GM12878 (cell line): ENCODE measurements at places on chromosomes 7 and 10. TPM values are rescaled to one million over a fixed set of nuclear protein-coding genes. Genes with fewer than 3 reads are reported as not detected.

DNA sequence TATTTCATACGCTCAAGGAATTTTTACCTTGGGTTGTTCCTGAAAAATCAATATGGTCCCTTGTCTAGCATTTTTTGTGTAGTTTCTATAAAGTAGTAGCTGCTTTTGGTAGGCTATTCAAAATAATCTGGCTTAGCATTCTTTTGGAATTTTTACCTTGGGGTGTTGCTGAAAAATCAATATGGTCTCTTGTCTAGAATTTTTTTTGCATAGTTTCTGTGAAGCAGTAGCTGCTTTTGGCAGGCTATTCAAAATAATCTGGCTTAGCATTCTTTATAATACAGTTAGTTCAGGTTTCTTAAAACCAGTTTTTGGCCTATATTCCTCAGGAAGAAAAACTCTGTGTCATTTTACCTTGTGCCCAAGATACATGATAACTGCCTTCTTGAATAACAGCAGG lies 301.9 kb downstream of the SUGCT start:
- DNase-seq: no peak

GRCh38 chr7:2717293-2718261 lies 29.6 kb downstream of the AMZ1 start:
- DNase-seq: no peak

DNA sequence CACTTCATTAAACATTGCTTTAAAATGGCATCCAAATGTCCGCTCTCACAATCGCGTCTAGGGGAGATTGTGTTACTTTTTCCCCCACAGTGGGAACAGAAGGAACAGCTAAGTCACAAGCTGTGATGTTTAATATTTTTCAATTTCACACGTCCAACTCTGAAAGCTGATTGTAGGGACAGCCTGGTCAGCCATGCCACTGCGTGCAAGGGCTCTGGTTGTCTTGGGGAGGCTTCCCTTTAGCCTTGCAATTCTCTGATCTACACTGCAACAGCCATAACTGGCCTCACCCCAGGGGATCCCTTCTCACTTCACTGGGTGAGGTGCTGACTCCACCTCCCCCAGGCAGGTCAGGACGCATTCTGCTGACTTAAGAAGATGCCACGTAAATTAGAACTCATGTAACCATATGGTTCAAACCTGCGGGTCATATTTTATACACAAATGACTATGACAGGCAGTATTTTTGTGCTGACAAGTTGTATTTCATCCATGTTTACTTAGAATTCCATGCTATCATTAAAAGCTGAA lies 425.2 kb upstream of the NFE2L3 start:
- DNase-seq: no peak

SEC31B gene
- 6.6 and 11.0 TPM in 2 replicates for polyA plus RNA-seq

GRCh38 chr7:31465285-31465684 lies 48.6 kb upstream of the ITPRID1 start:
- DNase-seq: no peak

GRCh38 chr7:143906895-143907294 lies 4.9 kb upstream of the TCAF1 start:
- no peak for DNase-seq

DNA sequence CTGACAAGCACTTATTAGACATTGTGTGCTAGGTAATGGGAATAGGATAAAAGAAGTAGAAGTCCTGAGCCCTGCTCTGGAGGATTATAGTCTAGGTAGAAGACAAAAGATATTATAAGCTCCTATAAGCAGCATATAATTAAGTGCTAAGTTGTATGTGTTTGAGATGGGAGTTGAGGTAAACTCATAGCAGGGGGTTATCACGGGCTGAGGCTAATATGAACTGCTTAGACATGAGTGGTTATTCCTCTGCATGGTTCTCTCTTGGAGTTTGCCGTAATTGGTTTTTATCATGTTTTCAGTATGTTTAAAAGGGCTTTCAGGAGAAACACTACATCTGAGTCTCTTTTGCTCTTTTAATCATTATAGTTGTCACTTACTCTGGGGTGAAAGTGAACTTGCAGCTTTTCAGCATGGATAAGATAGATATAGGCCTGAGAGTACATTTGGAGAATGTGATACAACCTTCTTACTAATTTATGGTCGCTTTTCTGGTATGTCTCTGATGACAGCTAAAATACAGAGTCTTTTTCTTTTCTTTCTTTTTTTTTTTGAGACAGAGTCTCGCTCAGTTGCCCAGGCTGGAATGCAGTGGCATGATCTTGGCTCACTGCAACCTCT lies 39.0 kb downstream of the SMNDC1 start:
- DNase-seq: no peak

DNA sequence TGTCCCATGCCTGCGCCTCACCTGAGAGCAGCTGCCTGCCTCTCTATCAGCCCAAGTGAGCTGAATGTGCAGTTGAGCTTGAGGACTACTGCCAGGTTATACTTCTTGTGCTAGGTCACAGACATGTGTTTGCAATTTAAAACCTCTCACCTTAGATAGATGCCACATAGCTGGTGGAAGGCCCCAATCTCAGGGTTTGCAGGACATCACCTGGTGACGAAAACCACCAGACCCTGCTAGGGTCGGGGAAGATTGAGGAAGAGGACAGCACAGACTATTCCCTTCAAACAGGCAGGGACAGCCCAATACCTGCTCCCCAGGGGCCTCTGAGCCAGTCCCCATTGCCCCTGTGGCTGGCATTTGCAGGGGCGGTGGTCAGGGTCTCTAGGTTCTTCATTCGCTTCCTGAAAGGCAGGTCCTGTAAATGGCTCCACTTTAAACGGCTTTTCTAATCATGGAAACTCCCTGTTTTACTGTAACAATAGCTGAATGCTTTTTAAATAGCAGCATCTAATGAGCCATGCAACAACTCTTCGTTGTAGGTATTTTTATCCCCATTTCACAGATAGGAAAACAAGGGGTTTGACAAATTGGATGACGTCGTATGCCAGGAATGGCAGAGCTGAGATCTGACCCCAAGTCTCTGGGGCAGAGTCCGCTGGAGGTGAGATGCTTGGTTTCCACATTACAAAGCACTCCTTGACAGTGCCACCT lies 80.1 kb downstream of the EMX2 start:
- no peak for DNase-seq

DNA sequence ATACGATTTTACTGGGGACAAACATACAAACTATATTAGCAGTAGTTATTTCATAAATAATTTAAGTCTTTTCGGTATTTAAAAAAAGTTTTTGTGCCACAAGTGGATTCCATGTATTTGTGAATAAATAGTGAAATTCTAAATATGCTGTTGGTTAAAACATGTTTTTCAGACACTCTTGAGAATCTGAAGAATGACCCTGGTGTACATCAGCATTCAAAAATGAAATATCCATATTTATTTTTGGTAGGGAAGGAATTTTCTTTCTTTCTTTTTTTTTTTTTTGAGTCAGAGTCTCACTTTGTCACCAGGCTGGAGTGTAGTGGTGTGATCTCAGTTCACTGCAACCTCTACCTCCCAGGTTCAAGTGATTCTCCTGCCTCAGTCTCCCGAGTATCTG lies 136.1 kb upstream of the CDK6 start:
- no peak for DNase-seq

- DNase-seq: no peak
Measured at GRCh38 chr10:129133856-129134255, 333.2 kb upstream of the MGMT start.

- DNase-seq: no peak
Measured at GRCh38 chr7:6655636-6656385, 18.7 kb downstream of the ZNF316 start.

- DNase-seq: no peak
Measured at GRCh38 chr7:97270280-97270679, 152.8 kb downstream of the SDHAF3 start.

- no peak for DNase-seq
Measured at GRCh38 chr7:131967216-131967730, 410.8 kb upstream of the PODXL start.

DNA sequence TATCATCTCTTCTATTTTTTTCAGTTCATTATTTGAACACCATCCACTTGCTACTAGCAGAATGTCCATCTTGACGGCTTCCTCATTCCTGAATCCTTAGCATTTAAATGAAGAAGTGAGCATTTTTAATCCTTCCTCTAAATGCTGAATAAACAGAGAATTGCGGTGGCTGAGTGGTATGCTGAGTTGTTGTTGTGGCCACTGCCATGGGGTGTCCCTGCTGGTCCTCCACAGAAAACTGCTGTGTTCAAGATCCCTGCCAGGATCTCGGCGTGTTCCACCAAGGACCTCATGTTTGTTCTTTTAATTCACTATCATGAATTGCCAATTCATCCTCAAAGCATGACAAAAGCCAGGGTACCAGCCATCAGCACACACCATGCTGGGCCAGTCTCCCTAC lies 48.9 kb upstream of the HABP2 start:
- DNase-seq: no peak

TEX36 gene
- not detected in 2 replicates for polyA plus RNA-seq

LOXL4 gene
- polyA plus RNA-seq: 0.09 and 0.33 TPM in 2 replicates

OR2A7 gene
- polyA plus RNA-seq: 0.71 and 0.72 TPM in 2 replicates

DNA sequence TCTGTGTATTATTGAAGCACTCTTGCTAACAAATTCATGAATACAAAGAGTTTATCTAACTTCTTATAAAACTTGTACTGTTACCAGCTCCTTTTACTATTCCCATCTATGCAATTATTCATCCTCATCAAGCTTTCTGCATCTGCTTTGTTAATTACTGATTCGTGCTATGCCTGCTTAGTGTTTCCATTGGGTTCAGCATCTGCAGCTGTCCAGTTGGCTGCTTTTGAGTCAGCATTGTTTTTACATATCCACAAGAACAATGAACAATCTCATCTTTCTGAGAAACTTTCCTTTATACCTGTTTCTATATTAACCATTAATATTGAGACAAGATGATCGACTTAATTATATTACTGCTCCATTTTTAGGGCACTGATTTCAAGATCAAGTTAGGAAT lies 19.6 kb upstream of the ANLN start:
- DNase-seq: no peak

RBP3 gene
- polyA plus RNA-seq: not detected in 2 replicates

TMEM270 gene
- polyA plus RNA-seq: not detected in 2 replicates

FAM170B gene
- not detected in 2 replicates for polyA plus RNA-seq

DNA sequence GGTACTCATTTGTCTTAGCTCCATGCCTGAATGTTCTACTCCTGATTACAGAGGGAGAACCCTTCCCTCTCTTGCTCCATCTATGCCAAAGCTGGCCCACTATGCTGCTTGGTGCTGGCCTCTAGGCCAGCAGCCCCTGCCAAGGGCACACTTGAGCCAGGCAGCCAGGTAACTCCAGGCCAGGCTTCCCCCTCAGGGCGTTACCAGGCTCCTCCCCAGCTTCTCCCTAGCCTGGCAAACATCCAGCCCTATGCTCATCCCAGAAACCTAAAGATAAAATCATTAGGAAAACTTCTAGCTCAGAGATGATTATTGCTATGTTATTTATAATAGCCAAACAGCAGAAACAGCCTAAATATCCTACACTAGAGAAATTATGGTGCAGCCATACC lies 103.7 kb downstream of the KCNMA1 start:
- no peak for DNase-seq

GRCh38 chr7:30285536-30286284 lies 1.3 kb downstream of the ZNRF2 start:
- DNase-seq: no peak

DNA sequence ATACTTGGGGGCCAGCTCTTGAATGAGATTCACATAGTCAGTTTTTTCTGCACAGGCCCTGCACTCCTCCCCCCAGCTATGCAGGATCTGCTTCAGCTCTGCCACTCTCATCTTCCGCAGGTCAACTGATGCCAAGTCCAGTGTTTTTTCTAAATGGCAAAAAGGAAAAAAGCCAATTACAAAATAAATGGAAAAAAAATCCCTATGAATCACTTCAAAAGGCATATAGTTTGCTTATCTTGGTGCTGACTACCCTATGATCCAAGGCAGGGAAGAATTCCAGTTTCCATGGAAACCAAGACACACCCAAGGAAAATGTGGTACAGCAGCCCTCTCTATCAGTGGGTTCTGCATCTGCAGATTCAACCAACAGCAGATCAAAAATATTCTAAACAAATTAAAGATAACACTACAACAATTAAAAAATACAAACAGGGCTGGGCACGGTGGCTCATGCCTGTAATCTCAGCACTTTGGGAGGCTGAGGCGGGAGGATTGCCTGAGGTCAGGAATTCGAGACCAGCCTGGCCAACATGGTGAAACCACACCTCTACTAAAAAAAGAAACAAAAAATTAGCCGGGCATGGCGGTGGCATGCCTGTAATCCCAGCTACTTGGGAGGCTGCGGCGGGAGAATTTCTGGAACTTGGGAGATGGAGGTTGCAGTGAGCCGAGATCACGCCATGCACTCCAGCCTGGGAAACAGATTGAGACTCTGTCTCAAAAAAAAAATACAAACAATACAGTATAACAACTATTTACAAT lies 17.6 kb downstream of the CDNF start:
- no peak for DNase-seq

OPN1SW gene
- 0.14 and 0.35 TPM in 2 replicates for polyA plus RNA-seq

DNA sequence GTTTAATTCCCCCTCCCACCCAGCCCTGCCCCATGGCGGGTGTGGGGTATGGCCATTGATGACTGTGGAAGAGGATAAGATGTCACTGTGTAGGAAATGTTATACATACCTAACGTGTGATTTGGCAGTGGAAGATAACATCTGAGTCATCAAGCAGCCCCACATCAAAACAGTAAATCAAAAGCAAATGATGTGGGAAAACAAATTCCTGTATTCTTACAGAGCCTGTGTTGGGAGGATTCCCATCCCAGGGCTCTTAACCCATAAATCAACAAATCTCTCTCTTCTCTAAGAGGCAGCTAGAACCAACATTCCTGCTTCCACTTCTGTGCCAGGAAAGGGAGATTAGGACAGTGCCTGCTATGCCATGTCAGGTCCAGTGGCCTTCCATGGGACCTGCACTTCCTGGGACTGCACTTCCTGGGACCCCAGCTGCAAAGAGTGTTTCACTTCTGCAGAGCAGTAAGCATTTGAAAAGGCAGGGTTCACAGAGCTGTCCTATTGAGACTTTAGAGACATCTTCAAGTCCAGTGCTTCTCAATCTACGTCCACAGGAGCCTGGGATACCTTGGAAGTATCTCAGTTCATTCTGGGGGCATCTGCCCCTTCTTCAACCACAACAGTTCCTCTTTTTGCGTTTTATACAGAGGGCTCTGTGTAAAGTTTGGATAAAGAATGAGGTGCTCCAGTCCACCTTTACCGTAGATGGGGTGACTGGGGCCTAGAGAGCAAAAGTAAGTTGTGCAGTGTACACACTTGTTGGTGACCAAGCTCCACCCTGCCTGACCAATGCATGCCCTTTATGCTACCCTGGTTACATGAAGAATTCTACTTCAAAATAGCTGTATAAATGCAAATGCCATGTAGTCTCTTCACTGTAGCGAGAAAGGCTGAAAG lies 45.7 kb downstream of the ATXN7L1 start:
- no peak for DNase-seq

DNA sequence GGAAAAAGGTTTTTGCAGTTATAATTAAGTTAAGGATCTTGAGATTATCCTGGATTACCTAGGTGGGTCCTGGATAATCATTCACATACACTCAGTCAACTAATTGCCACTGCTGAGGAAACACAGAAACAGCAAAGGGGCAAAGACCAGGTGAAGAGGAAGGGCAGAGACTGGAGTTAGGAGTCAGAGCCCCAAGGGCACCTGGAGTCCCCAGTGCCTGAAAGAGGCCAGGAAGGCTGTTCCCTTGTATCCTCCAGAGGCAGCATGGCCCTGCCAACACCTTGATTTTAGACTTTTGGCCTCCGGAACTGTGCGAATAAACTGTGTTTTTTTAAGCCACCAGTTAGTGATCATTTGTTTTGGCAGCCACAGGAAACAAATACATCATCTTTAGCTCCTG lies 24.6 kb downstream of the PRR15 start:
- DNase-seq: no peak

CHAT gene
- polyA plus RNA-seq: not detected in 2 replicates

- no peak for DNase-seq
Measured at GRCh38 chr10:7186387-7187018, 224.3 kb downstream of the SFMBT2 start.
